ENCODE measurements at places on chromosomes 6 and 20. TPM values are rescaled to one million over a fixed set of nuclear protein-coding genes. Genes with fewer than 3 reads are reported as not detected.

DNA sequence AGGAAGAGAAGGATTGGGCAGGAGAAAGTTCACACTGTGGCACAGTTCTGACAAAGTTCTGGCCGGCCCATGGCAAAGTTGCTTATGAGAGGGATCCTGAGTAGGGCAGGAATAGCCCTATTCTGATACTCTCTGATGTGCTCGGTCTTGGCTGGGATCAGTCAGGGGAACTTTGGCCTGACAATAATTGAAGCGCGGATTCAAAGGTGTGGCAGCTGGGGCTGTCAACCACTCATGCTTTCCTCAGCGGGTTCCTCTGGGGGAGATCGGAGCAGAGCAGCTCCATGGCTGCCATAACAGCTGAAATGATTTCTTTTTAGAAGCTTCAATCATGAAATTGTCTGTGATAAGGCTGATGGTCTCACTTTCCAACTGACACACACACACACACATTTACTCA, 714.1 kb downstream of the DHX35 start:
- H3K27me3 ChIP-seq, result no peaks in the 10 kb centered on the region
- no peak for DNase-seq
- H3K4me3 ChIP-seq, result no peak overlapping the region
- H3K4me1 ChIP-seq, result no peaks in the 10 kb centered on the region
- no peak overlapping the region for H3K27ac ChIP-seq

GRCh38 chr6:168280899-168281245, 38.7 kb downstream of the DACT2 start:
- H3K27ac ChIP-seq, result no peak overlapping the region
- H3K4me1 ChIP-seq, result no peaks in the 10 kb centered on the region

GRCh38 chr20:41004531-41005360, 23.9 kb upstream of the TOP1 start:
- H3K4me1 ChIP-seq, result peaks cover 11% of the 10 kb centered on the region
- H3K36me3 ChIP-seq, result no peaks in the 10 kb centered on the region
- DNase-seq, result no peak
- H3K4me3 ChIP-seq, result no peak overlapping the region
- no peaks in the 10 kb centered on the region for H3K27me3 ChIP-seq

DNA sequence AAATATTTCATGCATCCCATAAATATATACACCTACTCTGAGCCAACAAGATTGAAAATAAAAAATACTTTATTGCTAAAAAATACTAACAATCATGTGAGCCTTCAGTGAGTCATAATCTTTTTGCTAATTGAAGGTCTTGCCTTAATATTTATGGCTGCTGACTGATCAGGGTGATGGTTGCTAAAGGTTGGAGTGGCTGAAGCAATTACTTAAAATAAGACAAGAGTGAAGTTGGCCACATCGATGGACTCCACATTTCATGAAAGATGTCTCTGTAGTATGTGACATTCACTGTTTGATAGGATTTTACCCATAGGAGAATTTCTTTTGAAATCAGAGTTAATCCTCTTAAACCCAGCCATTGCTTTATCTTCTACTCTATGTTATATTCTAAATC, 11.1 kb downstream of the TRDN start:
- no peaks in the 10 kb centered on the region for H3K27me3 ChIP-seq
- H3K27ac ChIP-seq, result no peak overlapping the region
- no peaks in the 10 kb centered on the region for H3K36me3 ChIP-seq
- no peak overlapping the region for H3K4me3 ChIP-seq
- no peak for DNase-seq

DNA sequence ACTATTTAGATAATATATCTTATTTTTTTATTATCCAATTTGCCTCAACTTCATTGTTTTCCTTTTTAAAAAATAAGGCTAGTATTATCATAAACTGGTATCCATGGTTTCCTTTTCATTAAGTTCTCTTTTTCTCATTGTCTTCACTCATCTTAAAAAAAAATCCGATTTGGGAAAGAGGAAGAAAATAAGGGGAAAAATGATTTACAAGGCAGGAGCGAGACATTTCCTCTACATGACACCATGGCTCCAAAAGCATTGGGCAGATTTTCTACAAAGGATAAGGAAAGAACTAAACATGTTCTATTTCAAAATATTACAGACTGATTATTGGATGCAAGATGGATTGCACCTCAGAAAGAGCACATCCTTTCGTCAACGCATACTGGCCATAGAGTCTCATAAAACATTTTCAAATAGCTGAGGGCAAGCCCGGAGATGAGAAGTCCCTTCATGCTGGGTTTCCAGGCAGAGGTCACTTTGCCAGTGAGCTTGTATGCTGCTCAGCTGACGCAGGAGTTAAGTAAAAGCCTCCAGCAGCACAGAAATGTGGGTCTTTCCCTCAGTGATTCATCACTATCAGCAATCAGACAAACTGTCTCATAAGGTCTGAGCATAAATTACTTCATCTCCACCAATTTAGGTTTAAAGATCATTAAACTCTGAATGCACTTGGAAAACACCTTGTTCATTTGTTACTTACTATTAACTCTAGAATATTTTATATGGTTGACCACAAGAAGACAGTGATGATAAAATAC, 129.0 kb upstream of the TNFAIP3 start:
- DNase-seq, result no peak
- no peaks in the 10 kb centered on the region for H3K36me3 ChIP-seq
- no peak overlapping the region for H3K27ac ChIP-seq
- no peak overlapping the region for H3K4me3 ChIP-seq
- H3K27me3 ChIP-seq, result no peaks in the 10 kb centered on the region

Gene EEF1A2
- 1.5 TPM for total RNA-seq

- H3K27ac ChIP-seq, result no peak overlapping the region
- H3K4me3 ChIP-seq, result no peak overlapping the region
- no peaks in the 10 kb centered on the region for H3K36me3 ChIP-seq
- no peak for DNase-seq
- no peaks in the 10 kb centered on the region for H3K27me3 ChIP-seq
Measured at GRCh38 chr6:96276305-96276704, 245.3 kb upstream of the UFL1 start.

GRCh38 chr20:36663031-36663430, 17.0 kb upstream of the SLA2 start:
- H3K4me1 ChIP-seq, result peaks cover 11% of the 10 kb centered on the region
- H3K27me3 ChIP-seq, result no peaks in the 10 kb centered on the region
- H3K27ac ChIP-seq, result no peak overlapping the region
- DNase-seq, result no peak
- H3K4me3 ChIP-seq, result no peak overlapping the region

- H3K4me3 ChIP-seq, result no peak overlapping the region
- H3K4me1 ChIP-seq, result no peaks in the 10 kb centered on the region
- DNase-seq, result no peak
- no peaks in the 10 kb centered on the region for H3K36me3 ChIP-seq
Measured at GRCh38 chr6:16274885-16275589, 36.6 kb downstream of the GMPR start.

Measured in naive thymus-derived CD4-positive, alpha-beta T cell (primary cell).